ENCODE measurements at places on chromosomes 12 and 14. TPM values are rescaled to one million over a fixed set of nuclear protein-coding genes. Genes with fewer than 3 reads are reported as not detected.

- DNase-seq, result no peak
These were observed 33.1 kb upstream of the FBXO34 start for GRCh38 chr14:55238019-55238680.

- DNase-seq, result no peak
These were observed 4.7 kb upstream of the EPYC start for GRCh38 chr12:91009319-91009950.

GRCh38 chr14:24139272-24139934, 2.0 kb downstream of the EMC9 start:
- no peak for DNase-seq

GRCh38 chr12:130506844-130507243, 169.2 kb downstream of the PIWIL1 start:
- DNase-seq, result no peak

The ITGB7 gene
- not detected for total RNA-seq

The PSMA3 gene
- 192 TPM for total RNA-seq

The ACSM4 gene
- not detected for total RNA-seq

DNA sequence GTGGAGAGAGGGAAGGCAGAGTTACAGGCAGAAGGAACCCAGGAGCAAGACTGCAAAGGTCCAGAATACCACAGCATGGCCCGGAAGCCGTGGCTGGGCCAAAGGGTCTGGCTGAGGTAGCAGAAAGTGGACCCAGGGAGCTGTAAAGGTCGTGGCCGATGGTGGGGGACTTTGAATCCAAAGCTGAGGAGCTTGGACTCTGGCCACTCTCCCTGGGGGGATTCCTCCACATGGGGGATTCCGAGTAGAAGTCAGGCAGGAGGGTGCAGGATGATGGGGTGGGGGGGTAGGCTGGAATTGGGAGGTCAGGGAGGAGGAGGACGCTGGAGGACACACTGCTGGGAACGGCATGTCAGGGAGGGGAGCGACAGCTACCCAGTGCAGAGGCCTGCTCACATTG, 125.2 kb downstream of the GCH1 start:
- DNase-seq, result no peak

DNA sequence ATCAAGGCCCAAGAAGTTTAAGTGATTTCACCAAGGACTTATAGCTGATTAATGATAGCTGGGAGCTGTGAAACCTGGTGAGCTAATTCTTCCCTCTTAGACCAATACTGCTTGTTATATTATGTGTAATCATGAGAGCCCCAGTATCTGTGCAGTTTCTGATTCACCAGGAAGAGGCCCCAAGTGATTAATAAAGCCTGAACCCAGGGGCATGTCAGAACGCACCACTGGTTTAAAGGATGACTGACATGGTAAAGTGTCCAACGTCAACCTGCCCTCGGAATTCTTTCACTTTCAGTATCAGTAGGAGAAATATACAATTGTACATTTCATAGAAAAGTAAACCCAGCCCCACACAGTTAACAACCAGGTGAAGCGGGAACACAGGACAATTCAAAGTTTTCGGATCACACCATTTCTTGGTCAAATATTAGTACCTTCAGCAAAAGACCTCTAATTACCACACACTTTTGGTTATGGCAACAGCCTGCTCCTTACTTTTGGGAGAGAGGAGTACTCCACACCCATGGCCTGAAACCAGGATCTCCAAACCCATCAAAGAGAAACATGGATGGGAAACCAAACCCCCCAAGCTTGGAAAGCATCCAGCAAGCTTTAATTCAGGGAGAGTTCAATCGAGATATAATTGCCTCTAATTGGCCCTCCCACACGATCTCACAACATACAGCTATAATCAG, 28.5 kb downstream of the TMCC3 start:
- no peak for DNase-seq
